ENCODE measurements at places on chromosomes 7 and 10. TPM values are rescaled to one million over a fixed set of nuclear protein-coding genes. Genes with fewer than 3 reads are reported as not detected.
A peak's percentile ranks its signal among the peaks of the same experiment; 100 is the strongest.

GRCh38 chr7:69504733-69505420 is 93.4 kb upstream of the AUTS2 start:
- no peak for DNase-seq
- H3K4me1 ChIP-seq = no peaks in the 10 kb centered on the region
- no peaks in the 10 kb centered on the region for H3K27me3 ChIP-seq
- H3K4me3 ChIP-seq = no peak overlapping the region

GRCh38 chr7:3673524-3673923 is 372.5 kb downstream of the SDK1 start:
- DNase-seq = no peak
- H3K27me3 ChIP-seq = no peaks in the 10 kb centered on the region
- no peaks in the 10 kb centered on the region for H3K4me1 ChIP-seq
- no peaks in the 10 kb centered on the region for H3K36me3 ChIP-seq

DNA sequence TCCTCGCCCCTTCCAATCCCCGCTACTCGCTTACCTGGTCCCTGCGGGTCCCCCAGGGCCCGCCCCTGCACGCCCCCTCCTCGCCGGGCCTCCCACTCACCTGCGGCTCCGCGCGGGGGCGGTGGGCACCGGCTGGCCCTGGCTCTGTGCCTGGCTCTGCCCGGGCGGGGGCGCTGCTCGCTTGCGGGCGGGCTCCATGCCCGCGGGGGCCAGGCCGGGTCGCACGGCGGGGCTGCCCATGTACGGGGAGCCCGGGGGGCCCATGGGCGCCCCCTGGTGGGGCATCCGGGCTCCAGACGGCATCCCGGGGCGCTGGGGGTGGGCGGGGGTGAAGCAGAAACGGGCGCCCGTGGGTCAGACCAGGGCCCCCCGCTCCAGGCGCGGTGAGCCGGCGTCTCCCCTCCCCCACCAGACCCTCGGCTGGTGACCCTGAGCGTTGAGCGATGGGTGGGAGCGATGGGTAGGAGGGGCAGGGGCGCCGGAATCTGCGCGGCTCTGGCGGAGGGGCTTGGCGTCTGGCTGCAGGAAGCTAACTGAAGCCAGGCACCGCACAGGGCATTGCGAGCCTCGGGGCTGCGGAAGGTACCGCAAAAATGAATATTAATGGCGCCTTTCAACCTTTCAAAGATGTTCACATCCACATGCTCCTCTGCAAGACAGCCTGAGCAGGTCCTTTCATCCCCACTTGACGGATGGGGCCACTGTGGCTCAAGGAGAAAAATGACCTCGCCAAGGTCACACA is 3.0 kb downstream of the SMARCD3 start:
- peak; percentile 51 for DNase-seq
- peak overlapping the region; percentile 23 for H3K4me3 ChIP-seq
- no peaks in the 10 kb centered on the region for H3K36me3 ChIP-seq
- peaks cover 21% of the 10 kb centered on the region for H3K4me1 ChIP-seq
- no peaks in the 10 kb centered on the region for H3K27me3 ChIP-seq
- no peak overlapping the region for H3K27ac ChIP-seq

DNA sequence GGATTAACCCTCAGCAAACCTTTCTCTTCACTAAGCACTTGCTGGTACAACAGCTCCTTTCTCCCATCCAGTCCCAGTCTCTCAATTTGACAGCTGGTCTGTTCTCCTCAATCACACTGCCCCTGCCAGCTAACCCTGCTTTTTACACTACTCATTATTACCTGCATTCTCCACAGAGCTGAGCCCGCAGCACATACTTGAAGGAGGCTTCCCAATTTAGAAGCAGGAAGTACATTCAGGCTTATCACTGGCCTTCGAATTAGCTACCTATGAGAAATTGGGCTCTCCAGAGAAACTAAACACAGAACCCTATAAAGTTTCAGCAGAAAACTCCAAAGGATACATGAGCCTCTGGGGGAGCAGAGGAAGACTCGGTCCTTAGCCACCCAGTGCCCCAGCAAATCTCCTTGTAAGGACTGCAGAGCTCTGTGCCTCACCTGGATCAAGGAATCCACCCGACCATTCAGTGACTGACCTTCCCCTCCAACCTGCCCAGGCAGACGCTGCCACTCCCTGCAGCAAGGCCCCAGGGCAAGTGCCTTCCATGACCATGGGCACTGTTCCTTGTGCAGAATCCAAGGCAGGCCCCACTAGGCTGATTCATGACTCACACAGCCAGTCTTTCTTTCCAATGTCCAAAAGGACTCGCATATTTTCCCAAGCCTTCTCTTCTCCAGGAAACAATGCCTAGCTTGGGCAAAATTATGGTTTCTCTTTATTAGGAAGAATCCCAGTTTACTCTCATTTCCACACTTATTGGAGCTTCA is 68.0 kb downstream of the VOPP1 start:
- no peaks in the 10 kb centered on the region for H3K36me3 ChIP-seq
- DNase-seq = no peak
- H3K4me3 ChIP-seq = no peak overlapping the region
- no peak overlapping the region for H3K27ac ChIP-seq

DNA sequence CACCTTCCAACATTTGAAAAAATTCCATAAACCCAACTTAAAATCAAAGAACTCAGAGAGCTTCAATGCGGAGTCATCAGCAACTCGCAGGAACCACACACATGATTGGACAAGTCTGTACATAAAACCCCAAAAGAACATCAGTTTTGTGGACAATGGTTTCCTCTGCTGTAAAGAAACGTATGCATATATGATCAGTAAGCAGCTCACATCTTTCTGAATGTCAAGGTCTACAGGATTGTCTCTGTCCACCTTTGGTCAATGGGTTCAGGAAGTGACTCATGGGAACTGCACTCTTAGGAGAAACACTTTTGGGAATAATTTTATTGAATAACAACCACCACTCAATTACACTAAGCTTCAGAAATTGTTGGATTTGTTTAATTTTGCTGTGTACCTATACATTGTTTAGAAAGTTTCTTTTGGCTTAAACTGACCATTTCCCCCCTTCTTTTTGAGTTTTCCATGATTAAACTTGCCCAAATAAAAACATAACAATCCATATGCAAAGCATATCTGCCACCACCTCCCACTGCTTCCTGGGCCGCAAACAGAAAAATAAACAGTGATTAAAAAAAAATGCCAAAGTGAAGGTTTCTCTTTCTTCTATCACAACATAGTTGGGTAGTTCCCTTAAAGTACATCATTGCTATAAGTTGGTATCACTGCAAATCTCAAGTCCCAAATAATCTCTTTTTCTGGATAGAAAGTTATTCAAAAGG is 27.3 kb upstream of the AFAP1L2 start:
- no peak overlapping the region for H3K4me3 ChIP-seq
- H3K4me1 ChIP-seq = no peaks in the 10 kb centered on the region
- peaks cover 33% of the 10 kb centered on the region for H3K36me3 ChIP-seq
- no peak for DNase-seq

- H3K4me1 ChIP-seq = peaks cover 4% of the 10 kb centered on the region
- peak; percentile 53 for DNase-seq
- no peaks in the 10 kb centered on the region for H3K27me3 ChIP-seq
- H3K4me3 ChIP-seq = peak overlapping the region; percentile 73
These were observed 85.8 kb upstream of the EGFR start for GRCh38 chr7:54932818-54933543.

GRCh38 chr7:28505867-28506266 is 93.5 kb downstream of the CREB5 start:
- no peak for DNase-seq
- no peaks in the 10 kb centered on the region for H3K4me1 ChIP-seq
- no peaks in the 10 kb centered on the region for H3K27me3 ChIP-seq
- no peak overlapping the region for H3K27ac ChIP-seq
- no peak overlapping the region for H3K4me3 ChIP-seq
- no peaks in the 10 kb centered on the region for H3K36me3 ChIP-seq

GRCh38 chr7:121329191-121330052 is 622 bp downstream of the WNT16 start:
- no peak for DNase-seq
- H3K36me3 ChIP-seq = no peaks in the 10 kb centered on the region
- H3K4me3 ChIP-seq = no peak overlapping the region
- no peak overlapping the region for H3K27ac ChIP-seq

GRCh38 chr7:112550468-112551060 is 69.8 kb downstream of the LSMEM1 start:
- peaks cover 2% of the 10 kb centered on the region for H3K27me3 ChIP-seq
- H3K36me3 ChIP-seq = no peaks in the 10 kb centered on the region
- H3K27ac ChIP-seq = no peak overlapping the region
- no peak for DNase-seq
- H3K4me3 ChIP-seq = no peak overlapping the region

GRCh38 chr7:148598351-148598750 is 7.8 kb downstream of the C7orf33 start:
- H3K4me1 ChIP-seq = no peaks in the 10 kb centered on the region
- H3K4me3 ChIP-seq = no peak overlapping the region
- no peaks in the 10 kb centered on the region for H3K27me3 ChIP-seq

The SORCS1 gene
- 0.21 TPM for polyA plus RNA-seq

The NAT16 gene
- polyA plus RNA-seq = not detected

The GPR26 gene
- polyA plus RNA-seq = not detected

The VWDE gene
- 0.14 TPM for polyA plus RNA-seq

The CCDC172 gene
- polyA plus RNA-seq = not detected

The CELF2 gene
- polyA plus RNA-seq = 1.4 TPM

The TBXAS1 gene
- polyA plus RNA-seq = 4.1 TPM

Measured in liver (tissue), 10 donors.